ENCODE measurements at places on chromosomes 4 and X.

DNA sequence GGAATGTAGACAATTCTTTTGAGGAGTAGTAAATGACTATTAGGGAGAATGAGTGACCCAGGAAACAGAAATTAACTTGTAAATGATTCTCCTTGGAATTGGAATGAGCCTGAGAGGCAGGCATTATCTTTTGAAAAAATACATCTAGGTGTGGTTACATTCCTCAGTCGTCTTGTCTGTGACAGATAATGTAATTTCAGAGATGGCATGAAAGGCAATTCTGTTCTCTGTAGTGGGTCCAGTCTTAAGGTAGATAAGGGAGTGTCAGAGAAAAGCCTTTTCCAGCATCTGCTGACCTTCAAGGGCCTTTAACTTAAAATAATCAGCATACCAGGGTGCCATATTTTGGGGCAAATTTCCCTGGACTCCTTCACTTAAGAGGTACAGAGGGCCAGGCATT is 35.1 kb downstream of the HERC6 start:
- DNase-seq = no peak

- peak; percentile 61 for DNase-seq
These were observed 4.8 kb downstream of the SLC49A3 start for GRCh38 chr4:683982-684622.

DNA sequence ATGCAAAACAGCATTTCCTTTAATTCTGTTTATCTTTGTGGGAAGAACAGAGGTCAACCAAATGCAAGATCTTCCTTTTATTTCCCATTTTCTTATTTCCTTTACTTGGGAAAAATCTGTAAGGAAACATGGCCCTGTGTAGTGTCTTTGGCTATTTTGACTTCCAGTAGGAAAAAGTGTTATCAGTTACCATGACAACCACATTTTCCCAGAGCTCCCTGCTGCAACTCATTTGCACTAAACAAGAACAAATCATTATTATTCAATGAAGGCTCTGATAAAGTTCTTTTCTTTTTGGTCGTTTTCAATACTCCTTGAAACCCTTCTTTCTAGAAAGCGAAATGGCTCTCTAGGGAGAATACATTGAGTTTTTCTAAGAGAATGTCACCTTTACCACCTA is 117.2 kb upstream of the DDX53 start:
- no peak for DNase-seq

DNA sequence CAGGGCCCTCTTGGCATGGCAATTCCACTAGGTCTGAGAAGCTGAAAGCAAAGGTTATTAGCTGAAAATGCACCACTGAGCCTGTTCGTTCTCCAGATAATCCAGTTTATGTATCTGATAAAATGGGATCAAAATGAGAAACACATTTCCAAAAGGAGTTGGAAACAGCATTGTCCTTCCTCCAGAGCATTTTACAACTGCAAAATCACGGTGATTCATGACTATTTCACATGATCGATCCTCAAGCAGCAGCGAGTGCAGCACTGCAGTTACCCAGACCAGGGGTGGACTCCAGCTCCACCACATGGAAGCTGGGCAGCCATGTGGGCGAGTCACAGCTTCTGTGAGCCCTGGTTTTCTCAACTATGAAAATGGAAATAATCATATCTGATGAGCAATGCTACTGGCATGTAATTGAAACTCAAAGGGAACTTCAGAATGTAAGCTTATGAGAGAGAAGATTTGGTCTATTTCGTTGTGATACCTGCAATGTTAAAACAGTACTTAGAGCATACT is 78.7 kb upstream of the MSX1 start:
- DNase-seq = peak; percentile 88

- DNase-seq = no peak
These were observed 179.5 kb upstream of the TBL1X start for GRCh38 chrX:9285342-9285771.

DNA sequence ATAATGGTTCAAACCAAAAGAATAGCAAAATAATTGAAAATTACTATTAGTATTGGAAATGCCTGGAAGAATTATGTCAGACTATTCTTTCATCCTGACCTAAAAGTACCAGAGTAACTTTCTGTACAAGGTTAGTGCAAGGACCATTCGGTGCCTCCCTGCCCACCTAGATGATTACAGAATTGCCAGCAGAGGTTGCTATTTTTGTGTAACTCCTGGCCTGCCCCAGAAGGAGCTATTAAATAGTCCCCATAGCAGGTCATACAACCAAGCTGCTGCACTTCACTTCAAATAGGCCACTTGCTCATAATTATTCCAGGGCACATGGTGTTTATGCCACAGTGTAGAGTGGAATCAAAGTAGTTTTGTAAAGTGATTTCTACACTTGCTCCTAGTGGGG is 831.1 kb upstream of the PABPC4L start:
- no peak for DNase-seq

GRCh38 chr4:170089274-170089667 is 485 bp downstream of the AADAT start:
- peak; percentile 20 for DNase-seq

DNA sequence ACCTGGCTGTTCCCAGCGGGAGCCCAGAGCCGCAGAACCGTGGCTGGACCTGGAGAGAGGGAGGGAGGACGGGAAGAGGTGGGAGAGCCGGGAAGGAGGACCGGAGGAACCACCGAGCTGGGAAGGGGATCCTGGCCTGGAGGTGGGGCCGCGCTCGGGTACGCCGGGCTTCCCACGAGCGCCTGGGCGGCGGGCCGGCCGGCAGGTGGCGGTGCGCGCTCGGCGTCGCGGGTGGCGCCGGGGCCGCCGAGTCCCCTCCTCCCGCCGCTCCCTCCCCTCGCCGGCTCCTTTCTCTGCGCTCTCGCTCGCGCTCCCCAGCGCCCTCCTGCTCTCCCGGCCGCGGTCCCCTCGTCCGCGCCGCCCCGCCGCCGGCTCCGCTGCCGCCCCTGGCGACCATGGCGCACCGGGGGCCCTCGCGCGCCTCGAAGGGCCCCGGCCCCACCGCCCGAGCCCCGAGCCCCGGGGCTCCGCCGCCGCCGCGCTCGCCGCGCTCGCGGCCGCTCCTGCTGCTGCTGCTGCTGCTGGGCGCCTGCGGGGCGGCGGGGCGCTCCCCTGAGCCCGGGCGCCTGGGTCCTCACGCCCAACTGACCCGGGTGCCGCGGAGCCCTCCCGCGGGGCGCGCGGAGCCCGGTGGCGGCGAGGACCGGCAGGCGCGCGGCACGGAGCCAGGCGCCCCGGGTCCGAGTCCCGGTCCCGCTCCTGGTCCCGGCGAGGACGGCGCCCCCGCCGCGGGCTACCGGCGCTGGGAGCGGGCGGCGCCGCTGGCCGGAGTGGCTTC is at the start of gene SORCS2:
SORCS2 (plus strand) TSS at position 287 of the 778 bp plus-strand sequence.
- peak; percentile 32 for DNase-seq

GRCh38 chrX:103847174-103847870 is 15.3 kb upstream of the RAB9B start:
- no peak for DNase-seq

- DNase-seq = no peak
These were observed 4.6 kb upstream of the SERTM2 start for GRCh38 chrX:111506826-111507225.

GRCh38 chrX:50072110-50072509 is 128.7 kb downstream of the AKAP4 start:
- no peak for DNase-seq

- no peak for DNase-seq
These were observed 61.1 kb downstream of the PACRGL start for GRCh38 chr4:20761382-20761781.

- no peak for DNase-seq
These were observed 52.1 kb downstream of the TSC22D3 start for GRCh38 chrX:107723511-107723910.

DNA sequence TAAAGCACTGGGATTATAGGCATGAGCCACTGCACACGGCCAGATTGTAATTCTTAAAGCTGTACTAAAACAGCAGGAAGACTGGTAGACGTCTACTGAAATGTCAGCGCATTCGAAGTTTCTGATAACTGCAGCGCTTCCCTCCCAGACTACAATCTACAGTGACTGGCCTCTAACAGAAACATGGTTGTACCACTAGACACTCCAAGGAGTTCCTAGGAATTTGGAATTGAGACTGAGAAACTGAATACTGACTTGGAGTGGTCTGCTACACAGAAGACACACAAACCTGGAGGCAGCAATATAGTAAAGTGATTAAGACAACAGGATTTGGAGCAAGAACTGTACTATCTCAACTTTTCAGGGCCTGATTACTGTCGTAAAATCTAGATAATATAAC is 937 bp downstream of the HELQ start:
- peak; percentile 1 for DNase-seq

DNA sequence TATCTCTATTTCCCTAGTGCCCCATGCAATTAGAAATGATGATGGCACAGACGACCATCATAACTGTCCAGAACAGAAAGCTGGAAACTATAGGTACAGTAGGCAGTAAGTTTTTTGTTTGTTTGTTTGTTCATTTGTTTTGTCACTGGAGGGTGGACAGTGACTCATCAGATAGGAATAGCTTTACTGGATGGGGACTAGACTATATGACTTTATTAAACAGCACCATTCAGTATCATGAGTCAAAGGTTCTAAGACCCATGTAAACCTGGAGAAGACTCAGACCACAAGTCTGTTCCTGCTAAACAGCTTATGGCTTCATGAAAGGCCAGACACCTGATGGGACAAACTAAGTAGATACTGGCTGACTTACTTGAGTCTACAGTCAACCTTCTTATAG is 38.4 kb downstream of the PLAC1 start:
- no peak for DNase-seq

GRCh38 chr4:80076681-80077080 is 3.7 kb upstream of the ANTXR2 start:
- no peak for DNase-seq

- no peak for DNase-seq
These were observed 72.9 kb upstream of the SPIN4 start for GRCh38 chrX:63424063-63424462.

- no peak for DNase-seq
These were observed 43.0 kb downstream of the C4orf33 start for GRCh38 chr4:129138810-129139496.

DNA sequence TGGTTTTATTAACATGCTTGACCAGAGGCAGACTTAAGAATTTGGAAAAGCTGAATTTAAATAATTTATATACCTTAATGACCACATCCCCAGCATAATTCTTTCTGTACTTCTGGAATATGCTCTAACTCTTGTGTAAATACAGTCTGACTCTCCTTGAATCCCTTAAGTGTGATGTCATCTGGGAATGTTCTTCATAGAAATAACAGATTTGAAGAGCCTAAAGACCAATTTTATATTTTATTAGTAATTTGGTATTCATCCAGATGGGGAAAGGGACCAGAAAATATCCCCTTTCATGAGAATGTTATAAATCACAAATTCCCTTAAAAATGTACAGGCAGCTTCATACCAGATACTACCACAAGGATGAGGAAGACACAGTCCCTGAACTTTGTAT is 58.3 kb downstream of the KCNIP4 start:
- no peak for DNase-seq

GRCh38 chr4:61918987-61919386 is 718.9 kb downstream of the ADGRL3 start:
- DNase-seq = no peak

- DNase-seq = no peak
These were observed 16.3 kb downstream of the SPRY1 start for GRCh38 chr4:123412700-123413512.

DNA sequence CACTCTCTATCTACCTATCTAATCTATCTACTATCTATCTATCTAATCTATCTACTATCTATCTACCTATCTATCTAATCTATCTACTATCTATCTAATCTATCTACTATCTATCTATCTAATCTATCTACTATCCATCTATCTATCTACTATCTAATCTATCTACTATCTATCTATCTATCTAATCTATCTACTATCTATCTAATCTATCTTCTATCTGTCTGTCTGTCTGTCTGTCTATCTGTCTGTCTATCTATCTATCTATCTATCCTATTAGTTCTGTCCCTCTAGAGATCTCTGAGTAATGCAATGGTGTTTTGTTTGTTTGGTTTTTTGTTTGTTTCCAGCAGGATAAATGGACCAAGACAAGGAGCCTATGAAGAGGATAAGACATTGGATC is 9.4 kb upstream of the ASMTL start:
- no peak for DNase-seq

GRCh38 chrX:26915064-26915463 is 548.1 kb downstream of the PPP4R3C start:
- DNase-seq = no peak

GRCh38 chrX:73647632-73648322 is 84.8 kb downstream of the CHIC1 start:
- DNase-seq = no peak

- DNase-seq = peak; percentile 54
These were observed 5.4 kb downstream of the RNF150 start for GRCh38 chr4:141127884-141128283.

DNA sequence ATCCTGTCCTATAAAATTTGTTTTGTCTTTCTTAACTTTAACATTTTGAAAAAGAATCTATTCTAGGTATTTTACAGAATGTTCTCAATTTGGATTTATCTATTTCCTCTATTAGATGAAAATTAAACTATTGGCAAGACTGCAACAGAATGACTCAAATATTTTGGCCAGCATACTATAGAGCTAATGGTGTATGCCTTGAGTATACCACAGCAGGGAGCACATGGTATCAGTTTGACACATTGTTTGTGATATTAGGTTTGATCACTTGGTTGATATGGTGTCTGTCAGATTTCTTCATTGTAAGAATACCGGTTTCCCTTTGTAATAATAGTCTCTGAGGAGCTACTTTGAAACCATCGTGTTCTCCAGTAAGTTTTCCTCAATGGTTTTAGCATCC is 87.8 kb upstream of the NPNT start:
- peak; percentile 26 for DNase-seq

GRCh38 chr4:57147335-57148060 is 37.3 kb upstream of the IGFBP7 start:
- DNase-seq = peak; percentile 41

- no peak for DNase-seq
These were observed 110.2 kb upstream of the MYOZ2 start for GRCh38 chr4:119025420-119025819.

DNA sequence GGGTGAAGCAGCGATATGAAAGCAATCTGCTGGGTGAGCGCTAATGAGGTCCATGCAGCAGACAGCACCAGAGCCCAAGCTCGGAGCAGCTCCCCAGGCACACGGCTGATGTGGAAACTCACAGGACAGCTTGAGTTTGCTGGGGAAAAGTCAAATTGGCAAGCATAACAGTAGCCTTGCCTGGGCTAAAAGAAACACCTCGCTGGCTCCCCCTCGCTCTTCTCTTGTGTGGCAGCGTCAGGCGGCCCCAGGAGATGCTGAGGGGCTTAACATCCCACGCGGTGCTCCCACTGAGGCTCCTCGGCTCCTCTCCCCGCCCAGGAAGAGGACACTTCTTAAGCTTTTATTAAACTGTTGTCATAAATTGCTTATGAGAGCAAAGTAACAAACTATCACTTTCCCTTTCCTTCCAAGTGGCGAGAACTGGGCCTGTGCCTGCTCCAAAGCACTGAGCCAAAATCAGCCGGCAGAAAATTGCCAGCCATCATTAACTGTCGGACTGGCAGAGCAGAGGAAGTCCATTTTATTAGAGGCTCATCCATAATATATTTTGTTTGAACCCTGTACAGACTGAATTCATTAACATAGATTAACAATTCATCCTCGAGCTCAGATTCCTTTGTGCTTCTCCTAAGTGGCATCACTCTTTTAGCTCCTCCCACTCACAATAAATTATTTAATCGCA is 111.4 kb downstream of the TSPAN5 start:
- peak; percentile 82 for DNase-seq
